Stimulated activated CD4-positive, alpha-beta T cell treated with anti-CD3 and anti-CD28 coated beads, Interleukin-12 subunit alpha, Interleukin-12 subunit beta, amount 100 ng/mL, for 4 hours (primary cell): ENCODE measurements at places on chromosomes 12 and 14.
A peak's percentile ranks its signal among the peaks of the same experiment; 100 is the strongest.

DNA sequence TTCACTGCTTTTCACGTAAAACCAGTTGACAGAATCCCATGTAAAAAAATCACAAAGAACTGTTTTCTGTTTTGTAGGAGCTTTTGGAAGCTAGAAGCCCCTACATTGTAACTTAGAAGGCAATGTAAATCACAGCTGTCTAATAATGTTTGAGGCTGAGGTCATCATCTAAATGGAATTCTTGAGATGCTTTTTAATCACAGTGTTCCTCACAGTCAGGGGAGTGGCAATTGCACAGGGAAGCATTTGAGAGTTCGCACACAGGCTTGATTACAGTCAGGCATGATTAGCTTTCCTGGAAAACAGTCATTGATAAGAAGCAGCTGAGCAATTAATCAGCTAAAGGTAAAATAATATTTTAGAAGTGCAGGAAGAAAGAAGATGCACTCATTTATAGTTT, 2.9 kb downstream of the SLC17A8 start:
- DNase-seq, result no peak

- no peak for DNase-seq
Observed at GRCh38 chr12:98352218-98352811, 163.1 kb upstream of the TMPO start.

- no peak for DNase-seq
Observed at GRCh38 chr12:55978393-55978792, 4.5 kb downstream of the RAB5B start.

DNA sequence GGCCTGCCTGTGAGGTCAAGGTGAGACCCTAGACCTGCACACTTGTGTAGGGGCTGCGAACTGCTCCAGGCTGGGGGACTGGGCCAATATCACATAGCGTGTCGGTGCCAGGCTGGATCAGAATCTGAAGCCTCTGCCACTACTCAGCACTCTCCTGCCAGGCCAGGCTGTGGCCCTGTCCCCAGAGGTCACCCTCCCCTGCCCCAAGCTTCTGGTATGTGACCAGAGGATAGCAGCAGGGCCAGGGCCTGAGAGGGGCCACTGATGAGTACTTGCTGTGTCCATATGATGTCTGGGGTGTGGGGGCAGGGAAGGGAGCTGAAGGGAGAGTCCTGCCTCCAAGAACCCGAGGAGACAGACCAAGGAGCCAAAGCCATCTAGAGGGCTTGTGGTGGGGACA, 17.8 kb downstream of the ARL6IP4 start:
- no peak for DNase-seq

GRCh38 chr14:63039866-63040265, 5.4 kb downstream of the KCNH5 start:
- DNase-seq, result no peak

DNA sequence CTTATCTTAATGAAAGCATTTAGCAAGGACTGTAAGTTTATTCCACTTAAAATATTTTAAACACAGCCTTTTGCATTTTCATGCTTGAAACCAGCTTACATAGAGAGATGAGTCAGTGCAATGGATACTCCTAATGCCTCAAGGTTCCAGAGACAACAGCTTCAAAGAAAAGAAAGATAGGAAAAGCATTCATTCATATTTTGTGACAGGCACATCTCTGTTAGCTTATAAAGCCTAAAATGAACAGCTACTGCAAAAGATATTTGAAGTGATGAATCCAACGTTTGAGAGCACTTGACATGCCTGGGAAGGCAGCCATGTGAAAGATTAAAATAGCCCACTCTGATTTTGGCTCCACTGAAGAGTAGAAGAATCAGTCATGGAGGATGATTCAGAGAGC, 814.5 kb downstream of the RPS29 start:
- no peak for DNase-seq

DNA sequence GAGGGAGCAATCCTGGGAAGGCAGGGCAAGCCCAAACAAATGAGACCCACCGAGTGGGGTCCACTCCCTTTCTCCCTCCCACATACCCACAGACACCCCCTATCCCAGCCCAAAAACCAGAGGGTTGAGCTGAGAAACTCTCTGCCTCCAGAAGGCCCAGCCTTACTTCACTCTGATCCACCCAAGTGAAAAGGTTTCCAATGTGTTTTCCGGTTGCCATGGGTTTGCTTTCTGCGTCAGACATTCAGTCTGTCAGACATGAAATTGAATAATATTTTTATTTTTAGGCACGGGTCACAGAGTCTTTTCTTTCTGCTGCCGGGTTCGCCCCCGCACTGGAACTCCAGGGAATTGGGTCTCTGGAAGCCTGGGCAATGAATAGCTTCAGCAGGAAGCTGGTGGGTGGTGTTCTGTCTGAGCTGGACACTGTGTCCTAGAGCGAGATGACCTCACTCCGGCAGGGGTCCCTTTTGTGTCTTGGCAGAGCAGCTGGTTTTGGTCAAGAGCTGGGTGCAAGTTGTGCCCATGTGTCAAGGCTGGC, 69.8 kb upstream of the CLMN start:
- DNase-seq, result no peak

DNA sequence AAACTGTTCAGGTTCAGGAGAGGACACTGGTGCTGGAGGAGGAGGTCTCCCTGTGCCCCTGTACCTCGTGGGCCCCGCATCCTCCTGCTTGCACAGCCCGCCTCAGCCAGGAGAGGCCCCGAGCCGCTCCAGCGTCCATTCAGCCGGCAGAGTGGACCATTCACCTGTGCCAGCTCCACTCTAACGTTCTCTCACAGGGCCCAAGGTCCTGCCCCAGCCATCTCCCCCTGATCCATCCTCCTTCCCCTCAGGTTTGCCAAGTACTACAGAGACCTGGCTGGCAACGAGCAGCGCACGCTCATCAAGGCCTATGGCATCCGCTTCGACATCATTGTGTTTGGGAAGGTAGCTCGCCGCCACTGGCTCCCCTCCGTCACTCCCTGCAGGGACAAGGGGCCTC, 22.2 kb downstream of the P2RX4 start:
- no peak for DNase-seq

DNA sequence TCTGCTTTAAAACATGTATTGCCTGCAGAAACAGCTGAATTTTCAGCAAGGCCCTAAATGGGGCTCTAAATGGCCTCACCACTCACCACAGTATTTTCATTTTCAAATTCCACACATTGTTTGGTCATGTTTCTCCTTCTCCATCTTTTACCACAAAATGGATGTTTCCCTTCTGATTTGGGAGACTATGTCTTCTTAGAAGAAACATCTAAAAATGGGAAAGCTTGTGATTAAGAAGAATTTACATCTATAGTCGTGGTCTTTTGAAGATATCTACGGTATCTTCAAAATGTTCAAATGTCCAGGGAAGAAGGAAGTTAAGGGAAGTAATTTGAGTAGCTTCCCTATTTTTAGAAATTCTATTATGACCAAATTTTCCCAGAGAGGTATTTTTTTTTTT, 20.7 kb upstream of the TUBA1C start:
- DNase-seq, result no peak

- peak; percentile 61 for DNase-seq
Observed at GRCh38 chr14:49768301-49769121, 558 bp downstream of the KLHDC2 start.

DNA sequence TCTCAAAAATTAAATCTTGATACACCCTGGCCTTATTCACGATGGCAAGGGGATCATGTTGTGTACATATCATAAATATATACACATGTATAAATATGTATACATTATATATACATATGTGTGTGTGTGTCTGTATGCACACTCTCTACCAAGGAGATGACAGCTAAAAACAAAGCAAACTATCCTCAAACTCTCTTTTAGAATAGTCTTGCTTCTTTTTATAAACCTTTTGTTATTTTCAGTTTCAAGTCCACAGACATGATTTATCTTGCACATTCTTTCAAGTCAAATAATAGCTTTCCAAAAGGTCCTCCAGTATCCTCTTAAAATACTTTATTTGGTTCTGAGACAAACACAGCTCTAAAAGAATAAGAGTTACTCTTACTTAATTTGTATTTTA, 8.4 kb downstream of the ANO6 start:
- DNase-seq, result no peak

DNA sequence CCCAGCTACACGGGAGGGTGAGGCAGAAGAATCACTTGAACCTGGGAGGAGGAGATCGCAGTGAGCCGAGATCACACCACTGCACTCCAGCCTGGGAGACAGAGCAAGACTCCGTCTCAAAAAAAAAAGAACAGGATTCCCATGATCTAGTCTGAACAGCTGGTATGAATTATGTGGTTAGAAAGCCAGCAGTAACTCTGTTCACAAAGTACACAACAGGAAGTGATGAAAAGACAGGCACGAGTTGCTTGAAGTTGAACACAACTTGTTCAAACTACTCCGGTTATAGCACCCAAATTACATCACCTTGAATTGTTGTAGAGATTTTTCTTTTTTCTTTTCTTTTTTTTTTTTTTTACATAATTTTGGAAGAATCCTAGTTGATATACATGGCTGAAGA, 238.8 kb upstream of the RGS6 start:
- DNase-seq, result no peak

DNA sequence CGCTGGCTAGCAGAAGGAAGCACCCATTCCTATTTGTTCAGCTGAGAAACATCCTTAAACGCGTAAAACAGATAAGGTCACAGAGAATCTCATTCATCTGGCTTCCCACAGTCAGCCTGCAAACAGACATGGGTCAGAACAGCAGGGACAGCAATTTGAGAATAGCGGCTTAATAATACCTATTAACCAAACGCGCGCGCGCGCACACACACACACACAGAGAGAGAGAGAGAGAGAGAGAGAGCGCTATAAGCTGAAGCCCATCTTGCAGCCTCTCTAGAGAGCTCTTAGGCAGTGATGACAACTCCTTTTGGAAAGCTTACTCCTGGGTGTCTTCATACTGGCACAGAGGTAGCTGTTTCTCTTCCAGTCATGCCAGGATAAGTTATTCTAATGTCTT, 26.4 kb downstream of the TMEM132D start:
- DNase-seq, result no peak

DNA sequence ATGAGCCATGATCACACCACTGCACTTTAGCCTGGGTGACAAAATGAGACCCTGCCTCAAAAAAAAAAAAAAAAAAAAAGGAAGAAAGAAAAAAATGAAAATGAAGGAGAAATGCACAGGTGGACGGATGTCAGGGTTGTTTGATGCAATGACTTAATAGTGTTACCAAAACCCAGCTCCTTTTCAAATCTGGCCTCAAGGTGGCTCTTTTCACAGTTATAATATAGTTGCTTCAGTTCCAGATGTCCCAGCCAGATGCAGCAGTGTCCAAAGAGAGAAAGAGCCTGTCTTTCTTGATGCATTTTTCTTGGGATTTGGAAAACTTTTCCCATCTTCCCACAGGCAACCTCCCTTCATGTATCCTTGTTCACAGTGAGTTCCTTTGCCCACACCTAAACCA, 36.5 kb downstream of the KCNMB4 start:
- DNase-seq, result no peak

DNA sequence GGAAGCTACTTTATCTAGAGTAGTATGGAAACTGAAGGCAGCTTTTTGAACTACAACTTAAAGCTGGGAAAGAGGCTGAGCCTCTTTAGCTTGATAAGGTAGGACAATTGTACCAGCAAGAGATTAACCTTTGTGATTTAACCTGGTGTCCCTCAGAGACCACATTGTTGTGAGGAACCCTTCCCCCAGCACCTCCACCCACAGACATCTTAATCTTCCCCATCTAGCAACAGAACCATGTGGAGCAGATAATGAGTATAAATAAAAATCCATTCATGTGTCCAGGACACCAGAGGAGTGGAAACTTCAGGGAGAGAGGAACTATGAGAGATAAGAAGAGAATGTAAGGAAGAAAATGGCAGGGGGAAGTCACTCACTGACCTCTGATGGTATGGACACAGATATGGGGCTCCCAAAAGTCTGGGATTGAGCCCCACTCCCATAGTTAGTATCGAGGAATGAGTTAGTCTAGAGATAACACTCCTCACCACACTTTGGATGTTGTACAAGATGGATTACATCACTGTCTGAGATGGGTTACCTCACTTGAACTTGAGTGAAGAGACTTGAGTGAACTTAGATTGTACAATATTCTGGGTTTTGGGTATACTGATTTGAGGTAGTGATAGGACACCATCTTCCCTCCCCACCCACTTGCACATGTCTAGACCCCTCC, 33.9 kb upstream of the SLC38A2 start:
- no peak for DNase-seq

DNA sequence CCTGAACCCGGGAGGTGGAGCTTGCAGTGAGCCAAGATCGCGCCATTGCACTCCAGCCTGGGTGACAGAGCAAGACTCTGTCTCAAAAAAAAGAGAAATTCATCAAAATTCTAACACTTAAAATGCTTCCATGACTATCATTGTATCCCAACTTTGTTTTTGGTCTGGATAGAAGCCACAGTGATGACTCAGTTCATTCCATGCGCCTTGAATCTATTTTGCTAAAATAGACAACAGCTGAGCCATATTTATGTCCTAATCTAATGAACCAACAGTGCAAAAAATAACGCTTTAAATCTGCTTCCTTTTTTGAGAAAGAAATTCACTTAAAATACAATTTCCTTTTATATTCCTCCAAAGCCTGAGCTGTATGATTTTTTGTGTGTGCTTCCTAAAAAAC, 23.2 kb upstream of the BICD1 start:
- no peak for DNase-seq

DNA sequence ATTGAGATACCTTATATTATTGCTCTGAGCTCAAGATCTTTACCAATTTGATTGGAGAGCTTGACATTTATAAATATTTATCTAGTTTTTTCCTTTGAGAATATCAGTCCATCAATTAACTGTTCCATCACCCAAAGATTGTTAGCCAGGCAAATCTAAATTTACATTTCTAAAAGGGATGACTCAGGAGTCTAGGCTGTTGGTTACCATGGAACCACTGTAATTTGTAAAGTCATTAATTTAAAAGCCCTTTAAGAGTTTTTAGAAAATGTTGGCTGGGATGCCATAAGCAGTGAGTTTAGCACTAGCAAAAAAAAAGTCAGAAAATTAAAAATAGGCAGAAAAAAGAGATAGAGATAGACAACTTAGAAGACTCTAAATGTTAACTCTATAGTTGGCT, 19.5 kb upstream of the SERPINA1 start:
- DNase-seq, result no peak

DNA sequence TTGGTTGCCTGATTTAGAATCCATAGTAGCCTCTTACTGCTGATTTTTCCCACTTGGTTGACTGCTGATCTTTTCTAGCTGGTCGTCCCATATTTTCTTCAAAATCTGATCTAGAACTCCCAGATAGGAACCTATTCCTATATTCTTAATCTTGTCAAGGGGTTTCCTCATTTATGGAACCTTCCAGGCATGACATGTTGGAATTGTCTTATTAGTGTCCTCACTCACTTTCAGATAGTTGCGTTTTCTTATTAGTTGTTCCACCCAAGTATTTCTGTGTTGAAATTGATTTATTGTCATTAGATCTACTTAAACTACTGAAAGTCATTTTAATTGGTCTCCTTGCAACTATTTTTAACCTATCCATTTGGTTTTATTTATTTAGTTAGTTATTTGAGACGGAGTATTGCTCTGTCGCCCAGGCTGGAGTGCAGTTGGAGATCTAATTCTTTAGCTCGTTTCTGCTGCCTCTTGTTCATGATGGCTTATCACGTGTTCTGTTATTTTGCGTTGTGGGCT, 25.0 kb downstream of the KTN1 start:
- no peak for DNase-seq

GRCh38 chr14:92774572-92774971, 19.5 kb upstream of the GOLGA5 start:
- DNase-seq, result no peak
